CD4-positive, alpha-beta T cell treated with Interleukin-4 for 4 hours (primary cell): ENCODE measurements at places on chromosomes 12 and 14.

- no peak for DNase-seq
Observed at GRCh38 chr14:67575684-67576083, 24.4 kb downstream of the PIGH start.

DNA sequence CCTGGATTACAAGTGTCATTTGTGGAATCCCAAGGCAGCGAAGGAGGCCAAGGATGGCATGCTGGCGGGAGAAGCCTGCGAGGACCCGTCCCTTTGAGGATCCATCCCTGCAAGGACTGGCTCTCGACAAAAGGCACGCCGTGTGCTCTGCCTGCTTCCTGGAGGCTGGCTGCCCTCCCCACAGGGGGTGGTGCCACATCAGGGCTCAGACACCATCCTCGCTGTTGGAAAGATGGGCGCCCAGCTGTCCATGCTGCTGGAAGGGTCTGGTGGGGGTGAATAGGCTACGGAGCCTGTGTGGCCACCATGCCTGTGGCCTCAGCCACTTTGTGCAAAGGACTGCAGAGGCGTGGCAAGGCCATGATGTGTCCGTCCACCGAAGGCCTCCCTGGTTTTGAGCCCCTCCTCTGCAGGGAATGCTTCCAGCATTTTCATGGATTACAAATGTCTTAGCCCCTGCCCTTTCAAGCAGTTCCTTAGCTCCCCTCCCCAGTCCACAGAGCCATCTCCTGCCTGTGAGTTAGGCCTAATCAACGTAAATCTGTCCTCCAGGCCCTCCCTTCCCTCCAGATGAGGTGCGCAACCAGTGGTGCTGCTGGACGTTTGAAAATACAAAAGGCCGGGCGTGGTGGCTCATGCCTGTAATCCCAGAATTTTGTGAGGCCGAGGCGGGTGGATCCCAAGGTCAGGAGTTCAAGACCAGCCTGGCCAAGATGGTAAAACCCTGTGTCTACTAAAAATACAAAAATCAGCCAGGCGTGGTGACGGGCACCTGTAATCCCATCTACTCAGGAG lies 22.1 kb downstream of the ZBTB42 start:
- DNase-seq, result no peak

- DNase-seq, result no peak
Observed at GRCh38 chr12:122411537-122411936, 10.9 kb downstream of the CLIP1 start.

- no peak for DNase-seq
Observed at GRCh38 chr14:55721353-55721752, 141.3 kb downstream of the KTN1 start.

DNA sequence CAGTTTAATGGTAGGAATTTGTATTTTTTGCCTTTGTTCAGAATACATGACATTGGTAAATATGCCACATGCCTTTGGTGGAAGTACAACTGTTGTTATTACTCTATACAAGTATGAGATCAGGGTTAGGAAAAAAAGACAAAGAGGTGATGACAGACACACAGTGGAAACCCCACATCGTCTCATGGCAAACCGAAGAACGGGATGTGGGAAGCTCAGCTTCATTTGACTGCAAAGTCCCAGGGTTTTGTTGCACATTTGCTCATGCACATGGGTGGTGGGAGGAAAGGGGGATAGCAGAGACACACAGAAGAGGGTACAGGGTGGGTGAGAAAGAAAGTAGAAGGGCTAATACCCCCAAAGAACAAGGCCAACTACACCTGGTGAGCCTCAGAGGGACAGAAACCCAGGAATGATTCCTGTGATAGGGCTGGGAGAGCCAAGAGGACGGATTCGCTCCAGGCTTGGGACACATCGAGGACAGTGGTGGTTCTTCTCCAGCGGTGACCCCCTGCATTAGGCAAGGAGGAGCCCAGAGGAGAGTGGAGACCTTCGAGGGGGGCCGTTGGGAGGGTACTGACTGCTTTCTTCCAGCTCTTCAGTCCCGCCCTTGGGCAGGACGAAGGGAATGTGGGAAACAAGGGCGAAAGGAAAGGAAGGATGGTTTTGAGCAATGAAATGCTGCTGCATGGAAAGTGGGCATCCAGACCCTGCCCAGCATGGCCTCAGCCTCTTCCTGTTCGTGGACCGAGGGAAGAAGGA lies 8.1 kb downstream of the VAMP1 start:
- peak; percentile 34 for DNase-seq
